ENCODE measurements at places on chromosomes 2 and 18.

DNA sequence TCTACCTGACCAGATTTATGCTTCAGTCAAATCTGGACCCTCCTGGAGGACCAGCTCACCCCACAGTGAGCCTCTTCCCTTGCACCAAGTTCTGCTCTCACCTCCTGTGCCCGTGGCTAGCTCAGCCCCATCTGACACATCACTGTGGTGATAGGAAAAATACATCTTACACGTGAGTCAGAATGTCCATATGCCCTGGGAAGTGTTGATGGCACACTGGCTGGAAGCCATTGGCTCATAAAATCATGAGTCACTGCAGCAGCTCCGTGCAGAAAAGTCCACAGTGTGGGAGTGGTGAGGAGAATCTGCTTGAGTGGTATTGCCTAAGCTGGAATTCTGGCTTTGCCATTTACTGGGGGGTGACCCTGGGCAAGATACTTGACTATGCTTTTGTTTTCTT, 42.6 kb upstream of the RAPGEF4 start:
- DNase-seq, result peak; percentile 99

- DNase-seq, result peak; percentile 84
Measured at GRCh38 chr2:9251154-9252001, 44.8 kb downstream of the ASAP2 start.

- no peak for DNase-seq
Measured at GRCh38 chr2:220053919-220054318, 426.5 kb downstream of the SLC4A3 start.

- no peak for DNase-seq
Measured at GRCh38 chr2:190320696-190321095, 1.1 kb upstream of the HIBCH start.

GRCh38 chr18:25544546-25545287, 192.8 kb upstream of the ZNF521 start:
- DNase-seq, result no peak

DNA sequence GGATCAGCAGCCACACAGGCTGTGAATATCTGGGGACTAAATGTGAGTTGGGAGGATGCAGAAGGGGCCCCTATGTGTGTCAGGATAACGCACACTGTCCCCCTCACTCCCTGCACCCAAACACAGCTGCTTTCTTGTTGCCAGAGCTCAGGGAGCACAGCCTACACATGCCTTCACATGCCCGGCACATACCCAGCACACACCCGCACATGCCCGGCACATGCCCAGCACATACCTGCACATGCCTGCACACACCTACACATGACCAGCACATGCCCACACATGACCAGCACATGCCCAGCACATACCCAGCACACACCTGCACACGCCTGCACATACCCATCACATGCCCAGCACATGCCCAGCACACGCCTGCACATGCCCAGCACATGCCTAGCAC, 75.6 kb downstream of the TPO start:
- DNase-seq, result no peak

- peak; percentile 71 for DNase-seq
Measured at GRCh38 chr2:111659361-111660333, 224.3 kb downstream of the ANAPC1 start.

GRCh38 chr2:238082151-238082550, 18.0 kb upstream of the ESPNL start:
- DNase-seq, result no peak

- DNase-seq, result no peak
Measured at GRCh38 chr2:164000176-164000575, 264.4 kb upstream of the FIGN start.

DNA sequence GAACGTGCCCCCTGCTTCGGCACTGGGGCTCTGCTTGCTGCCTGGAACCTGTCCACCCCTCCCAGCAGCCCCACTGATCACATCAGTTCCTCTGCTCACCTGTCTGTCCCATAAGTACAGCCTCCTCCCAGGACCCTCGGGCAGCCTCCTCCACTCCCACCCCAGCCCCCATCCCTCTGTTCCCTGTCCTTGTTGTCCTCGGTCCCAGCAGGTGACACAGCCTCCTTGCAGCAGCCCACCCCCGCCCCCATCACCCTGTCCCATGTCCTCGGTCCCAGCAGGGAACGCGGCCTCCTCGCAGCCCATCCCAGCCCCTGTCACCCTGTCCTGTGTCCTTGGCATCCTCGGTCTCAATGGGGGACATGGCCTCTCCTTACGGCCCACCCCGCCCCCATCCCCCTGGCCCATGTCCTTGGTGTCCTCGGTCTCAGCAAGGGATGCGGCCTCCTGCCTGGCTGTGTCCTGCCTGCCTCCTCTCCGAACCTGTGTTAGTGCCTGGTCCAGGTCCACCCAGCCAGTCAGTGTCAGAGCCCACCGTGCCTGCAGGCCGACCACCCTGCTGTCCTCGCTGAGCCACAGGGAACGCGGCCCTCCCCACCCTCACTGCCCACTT, 4.3 kb upstream of the OTOS start:
- no peak for DNase-seq

- no peak for DNase-seq
Measured at GRCh38 chr2:112889976-112890375, 21.0 kb upstream of the IL37 start.

DNA sequence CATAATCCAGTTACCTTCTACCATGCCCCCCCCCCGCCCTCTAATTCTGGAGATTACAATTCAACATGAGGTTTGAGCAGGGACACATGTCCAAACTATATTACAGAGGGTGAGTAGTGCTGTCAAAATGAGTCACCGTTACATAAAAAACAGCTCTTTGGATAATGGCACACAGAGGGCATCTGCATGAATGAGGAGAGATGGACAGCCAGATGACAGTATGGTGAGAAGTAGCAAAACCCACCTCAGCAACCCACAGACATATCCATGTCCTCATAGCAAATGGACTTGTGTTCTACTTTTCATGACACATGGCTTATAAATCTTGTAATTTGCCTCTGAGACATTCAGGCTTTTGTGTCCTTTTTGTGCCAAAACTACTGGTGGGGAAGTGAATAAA, 132.0 kb downstream of the EML6 start:
- DNase-seq, result peak; percentile 22

- no peak for DNase-seq
Measured at GRCh38 chr2:214328941-214329340, 81.9 kb upstream of the VWC2L start.

- DNase-seq, result no peak
Measured at GRCh38 chr2:233758849-233759248, 1.2 kb upstream of the UGT1A1 start.

DNA sequence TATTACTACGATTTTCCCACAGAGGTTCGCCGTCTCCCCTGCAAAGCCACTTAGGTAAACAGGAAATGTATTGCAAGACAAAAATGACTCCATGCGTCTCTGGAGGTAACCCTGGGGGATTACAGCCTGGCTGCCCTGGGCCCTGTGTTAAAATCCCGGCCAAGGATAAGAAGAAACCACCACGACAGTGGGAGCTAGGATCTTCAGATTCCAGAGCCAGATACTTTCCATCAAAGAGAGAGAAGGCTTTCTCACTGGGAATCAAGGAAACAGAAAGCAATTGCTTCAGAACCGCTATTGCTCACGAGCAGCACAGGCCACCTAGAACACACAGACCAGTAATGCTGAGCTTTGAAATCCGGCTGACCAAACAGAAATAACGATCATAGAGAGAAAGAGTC, 97.9 kb upstream of the ZNF516 start:
- no peak for DNase-seq

- peak; percentile 46 for DNase-seq
Measured at GRCh38 chr18:21257386-21257785, 15.4 kb downstream of the GREB1L start.

GRCh38 chr2:163157411-163157810, 318.8 kb upstream of the KCNH7 start:
- DNase-seq, result peak; percentile 14

DNA sequence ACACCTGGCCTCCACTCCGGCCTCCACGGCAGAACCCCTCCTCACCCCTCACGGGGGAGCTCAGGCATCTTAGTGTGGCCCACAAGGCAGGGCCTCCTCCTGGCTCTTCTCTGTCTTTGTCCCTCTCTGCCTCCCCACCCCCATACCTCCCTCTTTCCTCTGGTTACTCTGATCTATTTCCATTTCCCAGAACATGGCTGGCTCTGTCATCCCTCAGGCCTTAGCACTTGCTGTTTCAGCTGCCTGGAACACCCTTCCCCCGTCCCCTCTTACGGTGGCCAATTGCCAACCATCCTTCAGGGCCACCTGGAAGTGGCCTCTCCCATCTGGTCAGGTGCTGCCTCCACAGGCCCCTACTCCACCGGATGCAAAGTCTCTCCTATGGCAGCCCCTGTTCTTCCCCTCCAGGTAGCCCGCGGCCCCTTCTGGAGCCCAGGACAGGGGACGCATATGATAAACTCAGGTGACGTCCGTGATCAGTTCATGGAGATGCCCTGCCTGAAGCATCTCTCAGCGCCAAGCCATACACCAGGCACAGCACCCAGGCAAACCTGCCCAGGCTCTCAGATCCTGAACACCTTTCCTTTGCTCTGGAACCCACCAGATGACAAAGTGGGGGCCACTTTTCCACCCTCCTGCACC, 3.6 kb upstream of the ECEL1 start:
- no peak for DNase-seq

DNA sequence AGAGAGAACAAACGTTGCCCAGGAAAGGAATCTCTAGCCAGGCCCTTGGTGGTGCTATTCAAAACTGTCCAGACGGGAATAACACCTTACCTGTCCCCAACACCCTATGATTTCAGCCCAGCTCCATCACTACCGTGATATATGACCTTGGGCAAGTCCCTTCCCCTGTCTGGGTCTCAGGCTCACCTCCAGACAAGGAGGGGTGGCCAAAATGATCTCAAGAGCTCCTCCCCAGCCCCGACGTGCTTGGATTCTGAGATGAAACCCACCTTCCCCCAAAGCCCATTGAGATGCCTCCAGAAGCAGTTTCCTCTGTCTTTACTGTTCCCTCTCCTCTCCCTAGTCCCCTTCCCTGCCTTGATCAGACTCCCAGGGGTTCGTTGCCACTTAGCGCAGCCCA, 1.5 kb downstream of the KCNK3 start:
- DNase-seq, result no peak

GRCh38 chr2:134377730-134378129, 123.9 kb downstream of the MGAT5 start:
- DNase-seq, result no peak

DNA sequence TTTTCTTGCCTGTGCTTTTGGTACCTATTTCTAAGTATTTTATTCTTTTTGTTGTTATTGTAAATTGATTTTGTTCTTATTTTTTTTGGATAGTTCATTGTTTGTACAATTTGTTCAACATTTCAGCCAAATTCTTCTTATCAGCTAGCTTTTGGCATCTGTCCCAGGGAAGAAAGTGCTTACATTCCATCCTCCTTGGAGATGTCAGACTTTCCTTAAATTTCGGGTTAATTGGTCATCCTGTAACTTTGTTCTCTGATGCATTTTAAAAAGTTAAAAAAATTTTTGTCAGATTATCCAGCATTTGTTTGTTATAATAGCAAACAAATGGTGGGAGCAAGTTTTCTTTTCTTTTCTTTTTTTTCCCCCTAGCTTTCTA, 60.3 kb downstream of the PTH2R start:
- DNase-seq, result no peak

DNA sequence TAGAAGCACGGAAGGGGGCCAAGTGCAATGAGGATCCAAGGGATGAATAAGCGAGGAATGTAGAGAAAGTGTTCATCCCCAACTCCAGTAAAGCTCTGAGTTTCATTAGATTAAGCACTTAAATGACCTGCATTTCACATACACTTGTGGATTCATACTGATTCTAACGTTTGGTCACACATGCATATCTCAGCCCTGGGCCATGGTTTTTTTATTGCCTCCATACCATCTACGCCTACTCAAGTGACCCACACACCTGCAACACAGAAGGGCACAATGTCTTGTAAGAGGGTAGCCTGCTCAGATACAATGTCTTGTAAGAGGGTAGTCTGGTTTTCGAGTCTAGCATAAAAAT, 566 bp upstream of the MRPS5 start:
- DNase-seq, result no peak

GRCh38 chr18:49015886-49016647, 65.3 kb upstream of the SMAD7 start:
- DNase-seq, result no peak

DNA sequence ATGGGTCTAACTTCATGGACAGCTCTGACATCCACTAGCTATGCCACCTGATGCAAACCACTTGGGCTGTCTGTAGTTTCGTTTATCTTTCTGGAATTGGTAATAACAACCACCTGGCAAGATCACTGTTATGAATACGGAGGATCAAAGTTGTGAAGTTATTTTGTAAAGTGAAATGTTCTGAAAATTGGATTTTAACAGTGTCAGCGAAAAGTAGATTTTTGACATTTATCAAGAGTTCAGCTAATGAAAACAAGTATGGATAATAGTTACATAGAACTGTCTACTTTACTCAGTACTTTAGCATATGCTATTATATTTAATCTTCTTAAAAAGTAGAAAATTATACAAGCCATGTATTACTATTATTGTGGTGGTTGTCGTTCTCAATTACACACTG, 813.8 kb downstream of the RNF144A start:
- DNase-seq, result no peak

DNA sequence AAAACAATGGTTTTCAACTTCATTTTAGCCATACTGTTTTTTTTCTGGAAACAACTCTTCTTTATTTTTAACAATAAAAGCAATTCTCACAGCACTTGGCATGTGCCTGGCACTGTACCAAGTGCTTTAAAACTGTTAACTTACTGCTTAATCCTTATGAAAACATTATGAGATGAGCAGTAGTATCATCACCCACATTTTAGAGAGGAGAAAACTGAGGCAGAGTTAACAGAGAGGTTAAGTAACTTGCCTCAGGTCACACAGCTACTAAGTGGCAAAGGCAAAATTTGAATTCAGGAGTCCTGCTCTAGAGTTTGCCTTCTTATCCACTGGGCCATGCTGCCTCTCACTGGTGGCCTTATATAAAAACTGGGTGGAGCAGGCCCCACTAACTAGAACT, 23.2 kb downstream of the CTIF start:
- no peak for DNase-seq

- DNase-seq, result no peak
Measured at GRCh38 chr2:3075991-3076340, 301.7 kb downstream of the EIPR1 start.

- no peak for DNase-seq
Measured at GRCh38 chr18:21636769-21637168, 24.7 kb downstream of the SNRPD1 start.

DNA sequence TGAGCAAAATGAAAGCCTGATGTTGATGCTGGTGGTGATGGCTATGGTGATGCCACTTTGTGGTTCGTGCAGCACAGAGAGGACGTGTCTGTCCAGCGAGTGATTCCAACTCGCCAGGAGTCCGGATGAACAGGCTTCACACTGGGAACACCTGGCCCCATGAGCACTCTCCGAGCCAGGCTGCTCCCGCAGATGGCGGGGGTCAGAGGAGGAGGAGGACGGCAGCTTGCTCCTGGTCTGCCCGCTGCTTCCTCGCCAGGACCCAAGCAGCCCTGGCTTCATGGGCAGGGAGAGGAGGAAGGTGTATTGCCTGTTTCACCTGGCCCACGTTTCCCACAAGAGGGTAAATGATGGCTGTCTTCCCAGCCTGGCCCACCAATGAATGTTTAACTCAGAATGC, 121.6 kb downstream of the MTCL1 start:
- DNase-seq, result no peak

- no peak for DNase-seq
Measured at GRCh38 chr2:240992572-240993291, 5.7 kb upstream of the SNED1 start.

Data from HFFc6 (cell line).